Hematopoietic multipotent progenitor cell (in vitro differentiated cells): ENCODE measurements at places on chromosomes 7 and 10.

- DNase-seq: no peak
Measured at GRCh38 chr10:79472449-79472848, 27.0 kb upstream of the ZCCHC24 start.

DNA sequence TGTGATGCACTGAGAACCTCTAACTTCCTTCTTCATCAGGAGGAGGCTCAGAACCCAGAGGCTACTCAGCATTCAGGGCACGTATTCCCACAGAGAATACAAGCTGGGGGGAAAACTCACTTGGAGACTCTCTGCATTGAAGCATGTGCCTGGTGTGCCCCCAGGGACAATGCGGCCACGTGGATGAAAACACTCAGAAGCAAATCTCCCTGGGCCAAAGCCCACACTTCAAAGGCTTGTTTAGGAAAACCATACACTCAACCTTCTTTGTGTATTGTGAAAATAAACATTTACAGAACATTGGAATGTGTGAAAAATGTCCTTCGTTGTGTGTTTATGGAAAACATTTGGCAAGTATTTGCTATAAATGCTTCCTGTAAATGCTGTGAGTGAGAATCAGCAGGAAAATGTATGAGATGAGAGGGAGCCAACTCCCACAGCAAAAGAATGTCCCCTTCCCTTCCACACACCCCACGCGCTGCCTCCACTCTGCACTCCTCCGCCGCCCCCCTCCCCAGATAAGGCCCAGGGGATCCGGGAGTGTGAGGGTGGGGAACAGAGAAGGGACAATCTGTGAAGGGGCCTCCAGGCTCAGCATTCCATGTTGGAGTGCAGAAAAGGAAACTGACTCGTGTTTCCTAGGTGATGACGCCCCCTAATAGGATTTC is 339.5 kb downstream of the ELMO1 start:
- DNase-seq: no peak

GRCh38 chr7:22566176-22566575 is 66.2 kb upstream of the STEAP1B start:
- no peak for DNase-seq

DNA sequence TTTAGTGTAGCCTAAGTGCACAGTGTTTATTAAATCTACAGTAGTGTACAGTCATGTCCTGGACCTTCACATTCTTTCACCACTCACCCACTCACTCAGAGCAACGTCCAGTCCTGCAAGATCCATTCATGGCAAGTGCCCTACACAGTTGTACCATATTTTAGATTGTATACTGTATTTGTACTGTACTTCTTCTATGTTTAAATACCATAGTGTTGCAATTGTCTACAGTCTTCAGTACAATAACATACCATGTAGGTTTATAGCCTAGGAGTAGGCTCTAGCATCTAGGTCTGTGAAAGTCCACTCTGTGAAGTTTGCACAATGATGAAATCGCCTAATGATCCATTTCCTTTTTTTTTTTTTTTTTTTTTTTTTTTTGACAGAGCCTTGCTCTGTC is 12.0 kb downstream of the EEPD1 start:
- DNase-seq: no peak

DNA sequence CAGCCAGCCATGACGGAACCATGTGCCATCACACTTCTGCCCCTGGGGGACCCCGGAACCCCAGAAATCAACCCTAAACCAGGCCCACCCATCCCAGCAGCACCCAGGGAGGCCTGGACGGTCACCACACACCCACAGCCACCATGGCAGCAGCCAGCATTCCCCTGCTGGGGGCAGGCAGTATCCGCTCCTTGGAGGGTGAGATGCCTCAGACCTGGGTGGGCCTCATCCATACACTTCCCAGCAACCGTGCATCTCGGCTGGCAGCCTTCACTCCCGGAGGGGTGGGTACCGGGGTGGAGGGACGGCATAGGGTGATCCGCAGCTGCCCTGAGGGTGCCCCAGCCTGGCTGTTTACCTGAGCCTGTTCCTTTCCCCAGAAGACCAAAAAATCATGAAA is 69.1 kb upstream of the FAM20C start:
- no peak for DNase-seq

DNA sequence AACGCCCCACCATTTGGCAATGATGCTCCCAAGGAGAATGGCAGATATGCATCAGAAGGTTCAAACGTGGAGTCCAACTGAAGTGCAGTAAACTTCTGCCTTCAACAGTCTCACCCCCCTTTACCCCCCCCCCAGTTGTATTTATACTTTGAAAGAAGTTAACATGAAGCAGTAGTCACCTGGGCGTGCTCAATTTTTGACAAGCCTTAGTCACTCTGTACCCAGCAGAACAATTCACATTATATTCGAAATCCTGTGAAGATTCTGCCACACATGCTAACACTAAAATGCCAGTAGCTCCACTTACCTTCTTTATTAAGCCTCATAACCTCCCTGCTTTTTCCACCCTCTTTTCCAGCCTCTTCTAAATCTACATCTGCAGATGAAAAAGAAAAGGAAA is 894 bp downstream of the ATXN7L1 start:
- DNase-seq: no peak

DNA sequence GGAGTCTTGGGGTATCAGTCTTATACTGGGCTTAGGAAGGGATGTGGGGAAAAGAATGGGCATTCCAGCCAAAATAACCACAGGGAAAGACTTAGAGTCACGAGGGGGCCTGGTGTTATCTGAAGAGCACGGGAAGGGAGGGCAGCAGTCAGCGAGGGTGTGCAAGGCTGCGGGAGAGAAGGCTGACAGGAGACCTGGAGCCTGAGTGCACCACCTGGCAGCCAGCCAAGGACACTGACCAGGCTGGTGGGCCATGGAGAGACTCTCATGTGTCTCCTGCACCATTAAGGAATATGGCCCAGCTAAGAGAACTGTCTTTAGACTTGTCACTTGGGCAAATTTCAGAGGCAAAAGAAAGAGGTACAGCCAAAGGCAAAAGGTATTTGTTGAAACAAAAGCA is 69.6 kb downstream of the PKD1L1 start:
- no peak for DNase-seq

DNA sequence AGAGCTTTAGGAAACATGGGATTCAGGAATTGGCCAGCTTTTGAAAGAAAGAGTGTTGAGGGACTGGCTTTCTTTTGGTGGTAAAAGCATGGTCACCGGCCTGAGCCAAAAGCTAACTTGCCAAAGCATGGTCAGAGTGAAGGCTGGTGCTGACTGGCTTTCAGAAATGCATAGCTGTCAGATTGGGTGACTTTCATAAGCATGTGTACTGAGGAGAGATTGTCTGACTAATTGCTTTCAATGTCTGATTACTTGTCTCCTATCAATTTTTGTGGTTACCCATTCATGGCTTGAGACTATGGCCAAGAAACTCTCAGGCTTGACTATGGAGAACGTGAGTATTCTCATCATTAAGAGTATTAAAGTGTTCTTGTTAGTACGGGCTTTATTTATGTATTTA is 28.2 kb downstream of the ZNF25 start:
- DNase-seq: no peak

GRCh38 chr10:117534321-117535297 is 7.9 kb upstream of the EMX2 start:
- DNase-seq: peak; percentile 16

- DNase-seq: no peak
Measured at GRCh38 chr7:32094516-32094915, 24.3 kb upstream of the PDE1C start.

DNA sequence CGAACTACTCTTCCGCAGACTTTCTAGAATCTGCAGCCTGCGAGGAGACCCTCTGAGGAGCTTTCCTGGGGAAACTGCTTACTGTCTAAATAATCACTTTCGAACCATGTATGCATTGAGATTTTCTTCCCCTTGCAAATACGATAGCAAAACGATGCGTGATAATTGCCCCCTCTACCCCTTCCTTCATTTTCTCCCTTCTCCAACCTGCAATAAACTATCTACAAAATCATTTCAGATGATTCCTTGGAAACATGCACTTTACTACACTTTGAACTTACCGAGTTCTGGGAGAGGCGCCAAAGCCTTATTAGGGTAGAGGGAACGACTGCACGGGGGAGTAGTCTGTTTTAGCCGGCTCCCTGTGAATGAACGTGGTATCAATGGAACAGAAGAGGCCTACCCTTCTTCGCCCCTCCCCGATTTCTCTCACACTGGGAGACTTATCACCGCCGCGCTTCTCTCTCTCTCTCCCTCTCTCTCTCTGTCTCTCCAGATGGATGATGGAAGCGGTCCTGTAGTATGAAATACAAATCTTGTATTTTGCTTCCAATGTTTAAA is at the start of gene FGFBP3:
FGFBP3 (minus strand) TSS at position 370 of the 561 bp plus-strand sequence. CDS start 517 bp downstream, outside the sequence.
- peak; percentile 31 for DNase-seq

DNA sequence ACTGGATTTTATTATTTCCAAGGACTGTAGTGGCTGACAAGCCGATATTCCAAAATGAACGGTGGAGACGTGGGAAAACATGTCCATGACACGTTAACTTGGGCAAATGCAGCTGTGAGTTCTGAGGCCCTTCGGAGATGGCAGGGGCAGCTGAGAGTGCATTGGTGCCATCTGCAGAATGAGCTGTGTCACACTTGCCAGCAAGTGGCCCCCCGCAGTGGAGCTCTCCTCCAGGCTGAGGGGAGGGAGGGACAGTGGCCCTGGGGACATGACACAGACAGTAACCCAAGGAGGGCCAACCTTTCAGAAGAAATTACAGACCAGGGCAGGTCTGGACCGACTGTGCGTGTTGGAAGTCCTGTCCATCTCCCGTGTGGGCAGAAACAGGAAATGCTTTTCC is 139.4 kb downstream of the SVIL start:
- no peak for DNase-seq

DNA sequence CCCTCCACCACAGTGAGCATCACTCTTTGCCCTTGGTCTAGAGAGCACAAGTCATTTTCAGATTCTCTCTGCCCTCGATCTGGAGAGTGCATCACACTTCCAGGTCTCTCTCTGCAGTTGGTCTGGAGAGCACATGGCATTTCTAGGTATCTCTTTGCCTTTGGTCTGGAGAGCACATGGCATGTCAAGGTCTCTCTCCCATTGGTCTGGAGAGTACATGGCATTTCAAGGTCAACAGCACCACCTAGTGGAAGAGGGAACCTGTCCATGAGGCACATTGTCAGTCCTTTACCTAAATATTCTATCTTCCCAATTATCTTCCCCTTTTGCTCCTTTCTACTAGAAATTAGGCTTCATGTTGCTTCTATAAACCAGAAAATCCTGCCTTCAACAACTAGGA is 1139.4 kb downstream of the XPNPEP1 start:
- DNase-seq: no peak

DNA sequence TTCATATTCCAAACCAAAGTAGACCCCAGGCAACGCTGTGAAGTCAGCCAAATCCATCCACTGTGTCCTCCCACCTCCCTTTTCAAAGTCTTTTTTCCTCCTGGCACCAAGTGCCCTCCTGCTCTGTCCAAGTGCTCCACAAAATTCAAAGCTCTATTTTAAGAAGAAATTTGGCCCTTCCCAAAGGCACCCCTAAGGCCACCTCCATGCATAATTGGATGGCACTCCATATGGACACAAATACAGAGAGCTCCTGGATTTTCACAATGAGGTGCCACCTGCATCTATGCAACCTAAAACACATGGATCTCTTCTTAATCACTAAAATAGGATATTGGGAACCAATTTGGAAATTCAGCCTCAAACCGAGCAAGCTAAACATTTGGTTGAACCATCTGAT is 121.6 kb downstream of the RELN start:
- DNase-seq: no peak

DNA sequence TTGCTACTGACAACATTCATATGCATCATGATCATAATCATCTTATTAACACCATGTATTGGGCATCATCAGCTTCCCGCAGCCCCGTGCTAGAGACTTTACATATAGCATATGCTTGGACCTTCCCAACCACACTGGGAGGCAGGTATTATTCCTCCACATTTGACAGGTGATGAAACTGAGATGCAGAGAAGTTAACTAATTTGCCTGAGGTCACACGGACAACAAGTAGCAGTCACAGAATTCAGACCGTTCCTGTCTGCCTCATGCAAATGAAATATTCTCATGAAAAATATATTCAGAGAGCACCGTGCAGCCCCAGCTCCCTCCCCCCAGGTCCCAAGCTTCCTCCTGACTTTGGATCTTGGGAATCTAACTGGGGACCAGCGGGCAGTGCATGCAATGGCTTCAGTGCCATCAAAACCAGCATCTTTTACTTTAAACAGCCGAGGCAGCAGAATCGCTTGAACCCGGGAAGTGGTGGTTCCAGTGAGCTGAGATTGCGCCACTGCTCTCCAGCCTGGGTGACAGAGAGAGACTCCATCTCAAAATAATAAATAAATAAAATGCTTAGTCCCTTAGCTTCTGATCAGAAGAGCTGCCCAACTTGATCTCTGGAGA is 112.2 kb upstream of the GPR26 start:
- DNase-seq: no peak

- peak; percentile 40 for DNase-seq
Measured at GRCh38 chr10:112343056-112343806, 30.7 kb upstream of the ACSL5 start.

GRCh38 chr7:129191272-129191671 is 2.8 kb downstream of the SMO start:
- no peak for DNase-seq

DNA sequence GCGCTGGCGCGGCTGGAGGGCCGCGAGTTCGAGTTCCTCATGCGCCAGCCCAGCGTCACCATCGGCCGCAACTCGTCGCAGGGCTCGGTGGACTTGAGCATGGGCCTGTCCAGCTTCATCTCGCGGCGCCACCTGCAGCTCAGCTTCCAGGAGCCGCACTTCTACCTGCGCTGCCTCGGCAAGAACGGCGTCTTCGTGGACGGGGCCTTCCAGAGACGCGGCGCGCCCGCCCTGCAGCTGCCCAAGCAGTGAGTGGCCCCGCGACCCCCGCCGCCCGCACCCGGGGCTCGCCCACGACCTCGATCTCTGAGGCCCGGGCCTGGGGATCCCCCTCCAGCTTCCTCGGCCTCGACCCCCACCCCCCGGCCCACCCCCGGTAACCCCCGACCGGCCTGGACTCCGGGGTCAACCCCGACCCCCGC is 537 bp downstream of the FOXK1 start:
- DNase-seq: no peak

GRCh38 chr10:102679596-102679995 is 34.6 kb downstream of the ARL3 start:
- no peak for DNase-seq

DNA sequence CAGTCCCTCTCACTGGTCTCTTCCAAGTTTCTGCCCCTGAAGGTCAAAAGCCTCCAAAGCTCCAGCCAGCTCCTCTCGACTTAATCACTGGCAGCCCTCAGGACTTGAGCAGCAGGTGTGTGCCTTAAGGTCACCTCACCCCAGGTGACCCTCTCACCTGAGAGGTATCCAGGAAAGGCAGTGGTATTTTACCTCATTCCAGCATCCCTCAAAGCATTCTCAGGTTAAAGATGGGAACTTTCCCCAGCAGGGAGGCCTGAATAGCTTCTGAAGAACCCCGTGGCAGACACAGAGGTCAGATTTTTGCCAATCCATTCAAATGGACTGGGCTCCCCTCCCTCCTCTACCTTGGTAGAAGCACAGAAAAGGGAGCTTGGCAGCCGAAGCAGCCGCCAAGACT is 148.2 kb downstream of the GFRA1 start:
- no peak for DNase-seq

DNA sequence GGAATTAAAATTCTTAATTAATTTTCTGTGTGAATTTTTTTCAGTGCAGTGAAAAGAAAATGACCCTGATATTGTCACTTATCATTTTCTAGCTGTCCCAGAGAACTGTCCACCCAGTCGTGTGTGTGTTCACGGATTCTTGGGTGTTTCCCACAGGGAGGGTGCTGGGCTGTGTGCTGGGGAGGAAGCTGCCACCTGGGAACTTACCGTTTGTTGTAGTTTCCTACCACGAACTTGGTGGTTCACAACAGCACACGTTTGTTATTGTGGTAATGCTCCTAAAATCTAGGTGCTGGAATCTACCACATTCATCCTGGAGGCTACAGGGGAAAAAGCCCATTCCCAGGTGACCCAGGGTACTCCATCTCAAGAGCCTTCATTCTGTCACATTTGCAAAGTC is 276.1 kb downstream of the GLRX3 start:
- no peak for DNase-seq
